ENCODE measurements at places on chromosomes 12 and 14.

- no peak for DNase-seq
Observed at GRCh38 chr14:24895622-24896021, 154.3 kb downstream of the STXBP6 start.

GRCh38 chr12:64797156-64797555 is 27.3 kb upstream of the TBC1D30 start:
- no peak for DNase-seq

DNA sequence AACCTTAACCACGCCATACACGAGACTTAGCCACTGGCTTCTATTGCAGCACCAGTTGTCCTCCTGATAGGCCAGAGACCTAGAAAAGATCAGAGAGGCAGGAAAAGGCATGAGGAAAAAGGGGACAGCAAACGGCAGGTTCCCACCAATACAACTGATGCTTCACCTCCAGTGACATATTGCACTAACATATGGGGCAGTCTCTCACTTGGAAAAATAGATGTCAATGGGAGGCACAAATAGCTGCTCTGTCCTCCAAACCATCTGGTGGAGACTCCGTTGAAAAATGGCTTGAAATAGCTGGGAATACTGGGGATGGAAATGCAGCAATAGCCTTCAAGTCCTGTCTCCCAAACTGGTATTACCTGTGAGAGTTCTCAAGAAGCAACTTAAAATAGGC is 20.3 kb downstream of the SLC8A3 start:
- DNase-seq: no peak

DNA sequence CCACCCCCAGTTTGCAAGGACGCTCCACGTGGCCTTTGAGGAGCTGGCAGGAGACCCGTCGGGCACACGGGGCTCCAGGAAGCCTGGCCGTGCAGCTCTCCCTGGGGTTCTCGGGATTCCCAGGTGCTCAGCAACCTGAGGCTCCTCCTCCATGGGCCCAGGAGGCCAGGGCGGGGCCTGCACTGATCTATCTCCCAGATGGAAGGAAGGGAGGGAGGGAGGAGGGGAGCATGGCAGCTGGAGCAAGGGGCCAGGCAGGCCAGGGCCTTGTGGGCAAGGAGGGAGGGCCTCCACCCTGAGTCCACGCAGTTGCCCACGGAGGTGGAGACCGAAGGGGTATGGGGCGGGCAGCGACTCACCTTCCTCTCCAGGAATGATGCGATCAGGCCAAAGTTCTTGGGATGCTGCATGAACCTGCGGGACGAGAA is 127.3 kb downstream of the RFLNA start:
- DNase-seq: no peak

- DNase-seq: peak; percentile 50
Observed at GRCh38 chr14:73771848-73772638, 57.9 kb upstream of the PNMA1 start.

- peak; percentile 40 for DNase-seq
Observed at GRCh38 chr12:14774906-14775635, 28.2 kb downstream of the WBP11 start.

GRCh38 chr14:79134361-79134760 is 964.2 kb downstream of the NRXN3 start:
- no peak for DNase-seq

DNA sequence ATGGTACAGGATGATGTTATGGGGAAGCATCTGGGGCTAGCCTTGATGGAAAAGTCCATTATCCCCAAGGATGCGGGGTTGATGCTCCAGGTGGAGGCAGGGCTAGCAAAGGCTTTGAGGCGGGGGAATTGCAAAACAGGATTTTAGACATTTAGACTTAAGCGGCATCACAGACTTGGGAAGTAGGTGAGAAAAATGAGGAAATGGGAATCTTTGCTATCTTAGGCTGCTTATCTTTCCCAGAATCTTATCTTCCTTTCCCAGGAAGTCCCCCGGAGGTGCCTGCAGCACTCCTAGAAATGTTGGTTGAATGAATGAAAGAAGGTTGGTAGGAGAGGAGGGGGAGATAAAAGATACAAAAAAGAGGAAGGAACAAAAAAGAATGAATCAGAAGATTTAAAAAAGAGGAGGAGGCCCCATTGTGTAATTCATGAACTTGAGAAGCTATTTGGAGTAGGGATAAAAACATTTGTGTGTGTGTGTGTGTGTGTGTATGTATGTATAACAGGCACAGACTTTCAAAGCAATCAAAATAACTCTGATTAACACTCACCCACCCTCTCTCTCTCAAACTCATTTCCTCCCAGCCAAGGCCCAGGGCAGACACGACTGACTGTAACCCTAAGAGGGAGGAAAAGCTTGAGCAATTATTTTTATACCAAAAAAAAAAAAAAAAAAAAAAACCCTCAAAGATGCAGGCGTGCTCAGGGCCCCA is 62.5 kb upstream of the TBX3 start:
- no peak for DNase-seq

GRCh38 chr12:3964439-3964838 is 91.2 kb upstream of the PARP11 start:
- DNase-seq: no peak

- DNase-seq: no peak
Observed at GRCh38 chr14:102593825-102594137, 1.3 kb downstream of the RCOR1 start.

DNA sequence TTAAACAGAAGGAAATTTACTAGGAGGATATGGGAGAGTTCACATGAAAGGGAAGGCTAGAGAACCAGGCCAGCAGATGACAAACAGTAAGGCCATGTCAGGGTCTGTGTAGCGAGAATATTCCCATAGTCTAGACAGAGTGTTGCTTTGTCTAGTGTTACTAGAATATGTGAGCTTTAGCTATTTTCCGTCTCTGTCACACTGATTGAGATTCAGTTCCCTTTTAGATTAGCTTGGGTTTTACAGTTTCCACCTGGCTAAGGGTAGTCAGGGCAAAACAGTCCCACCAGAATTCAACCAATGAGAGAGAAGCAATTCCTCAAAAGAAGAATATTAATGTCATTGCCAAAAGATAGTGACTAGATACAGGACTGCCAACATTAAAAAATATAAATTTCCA is 82.8 kb upstream of the MDM1 start:
- DNase-seq: no peak

- DNase-seq: no peak
Observed at GRCh38 chr14:100109594-100109955, 44.4 kb downstream of the EVL start.

DNA sequence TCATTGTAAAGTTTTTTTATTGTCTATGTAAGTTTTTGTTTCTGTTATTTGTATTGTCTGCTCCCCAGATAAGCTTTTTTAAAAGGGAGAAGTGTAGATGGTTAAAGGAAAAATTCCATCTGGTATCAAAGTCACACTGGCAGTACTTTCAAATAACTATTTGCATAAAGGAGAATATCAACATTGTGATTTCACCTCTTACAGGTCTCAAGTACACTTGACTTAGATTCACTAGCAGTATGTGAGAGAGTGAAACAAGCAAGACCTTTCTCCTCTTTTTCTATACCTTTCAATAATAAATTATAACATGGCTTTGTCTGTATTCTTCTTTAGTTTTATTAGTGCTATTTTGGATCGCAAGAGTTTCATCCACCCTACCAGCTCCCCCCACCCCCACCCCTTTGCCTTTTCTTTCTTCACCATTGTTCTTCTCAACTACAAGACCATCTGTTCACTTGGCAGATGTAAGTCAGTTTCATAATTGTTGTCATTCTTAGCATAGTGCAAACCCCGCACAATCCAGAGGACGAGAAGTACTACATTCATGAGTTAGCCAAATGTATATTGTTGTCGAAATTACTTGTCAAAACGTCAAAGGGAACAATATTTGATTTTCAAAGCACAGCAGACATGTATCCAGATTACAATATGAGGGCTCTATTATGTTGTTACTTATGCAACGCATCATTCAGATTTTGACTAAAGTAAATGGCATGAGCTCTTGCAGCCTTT is 602.7 kb upstream of the FLRT2 start:
- DNase-seq: no peak

DNA sequence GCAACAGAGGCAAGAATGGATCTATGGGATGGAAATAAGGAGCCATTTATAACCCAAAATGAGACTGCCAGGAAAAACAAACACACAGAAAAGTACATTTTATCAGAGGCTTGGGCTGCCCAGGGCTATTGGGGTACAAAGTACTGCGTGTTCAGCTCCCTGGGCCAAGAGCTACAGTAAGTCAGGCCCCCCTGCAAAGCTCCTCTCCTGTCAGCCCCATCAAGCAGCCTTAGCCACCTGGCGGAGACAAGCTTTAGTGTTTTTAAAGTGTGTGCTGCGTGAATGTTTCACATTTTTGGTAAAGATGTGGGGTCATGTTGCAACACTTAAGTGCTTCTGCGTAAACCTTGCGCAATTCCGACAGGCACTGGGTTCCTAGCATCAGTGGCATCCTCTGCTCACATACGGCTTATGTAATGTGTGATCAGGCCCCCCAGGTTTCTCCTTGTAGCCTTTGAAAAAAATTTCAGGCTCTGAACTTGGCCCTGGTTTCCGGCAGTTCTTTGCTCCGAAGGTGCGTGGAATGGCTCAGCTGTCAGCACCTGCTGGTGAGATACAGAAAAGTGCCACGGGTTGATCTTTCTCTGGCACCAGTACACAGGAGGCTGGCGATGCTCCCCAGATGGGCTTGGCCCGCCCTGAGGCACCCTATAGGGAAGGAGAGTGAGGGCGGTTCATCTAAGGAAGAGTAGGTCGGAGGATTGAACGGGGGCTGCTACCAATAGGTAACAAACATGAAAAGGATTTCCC is 198.7 kb upstream of the EEA1 start:
- no peak for DNase-seq

- DNase-seq: no peak
Observed at GRCh38 chr14:62691647-62692489, 353.4 kb downstream of the KCNH5 start.

GRCh38 chr12:76471579-76471978 is 88.0 kb downstream of the OSBPL8 start:
- DNase-seq: no peak

- no peak for DNase-seq
Observed at GRCh38 chr12:100833282-100833681, 38.7 kb downstream of the ANO4 start.

DNA sequence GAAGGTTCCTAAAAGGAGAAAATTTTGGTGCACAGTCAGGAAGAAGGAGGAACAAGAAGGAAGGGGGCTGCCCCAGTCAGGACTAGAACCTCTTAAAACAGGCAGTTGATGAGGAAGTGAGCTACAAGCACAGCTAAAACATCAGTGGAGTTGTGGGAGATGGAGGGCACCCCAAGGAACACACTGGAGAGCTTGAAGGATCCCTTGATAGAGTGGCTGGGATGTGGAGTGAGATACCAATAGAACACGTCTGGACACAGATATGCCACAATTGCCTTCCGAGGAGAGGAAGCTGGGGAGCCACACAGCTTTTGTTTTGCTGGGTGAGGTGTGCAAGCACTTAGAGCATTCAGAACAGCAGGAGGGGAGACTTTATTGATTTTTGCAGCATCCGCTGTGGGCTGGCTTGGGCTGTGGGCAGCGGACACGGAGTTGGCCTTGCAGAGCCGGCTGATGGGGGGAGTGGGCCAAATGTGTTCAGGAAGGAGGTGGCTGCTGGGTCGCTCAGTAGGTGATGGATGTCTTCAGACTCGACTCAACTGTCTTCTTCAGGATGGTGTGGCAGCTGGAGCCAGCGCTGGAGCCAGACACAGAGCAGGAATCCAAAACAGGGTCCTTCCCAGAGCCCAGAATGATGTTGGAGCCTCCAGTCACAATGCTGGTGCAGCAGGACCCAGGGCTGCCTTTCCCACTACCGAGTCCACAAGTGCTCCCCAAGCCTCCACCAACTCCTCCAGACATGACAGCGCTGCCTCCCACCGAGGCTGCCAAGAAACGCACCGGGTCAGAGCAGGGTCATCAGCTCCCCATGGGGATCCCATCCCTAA is 4.7 kb upstream of the KRT79 start:
- DNase-seq: no peak

DNA sequence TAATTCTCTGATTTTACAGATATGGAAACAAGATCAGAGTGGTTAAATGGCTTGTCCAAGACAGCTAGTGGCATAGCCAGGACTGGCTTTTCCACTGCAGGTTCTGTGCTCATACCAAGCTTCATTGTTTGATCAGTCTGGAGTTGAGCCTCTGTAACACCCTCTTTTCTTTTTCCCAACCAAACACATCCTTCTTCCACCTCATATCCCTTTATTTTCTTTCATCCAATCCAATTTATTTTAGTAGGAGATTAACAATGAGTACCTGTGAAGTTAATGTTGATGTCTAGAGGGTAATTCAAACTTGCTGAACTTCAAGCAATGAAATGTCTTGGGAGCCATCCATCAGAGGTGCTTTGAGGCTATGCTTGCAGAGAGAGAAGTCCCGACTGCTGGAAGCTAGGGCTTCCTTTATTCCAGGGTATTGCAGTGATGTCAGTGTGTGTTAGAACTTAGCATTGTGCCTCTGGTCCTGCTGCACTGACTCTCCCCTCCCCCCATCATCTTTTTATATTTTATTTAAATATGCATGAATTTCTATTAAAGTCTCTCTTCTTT is 452.1 kb upstream of the PDE3A start:
- no peak for DNase-seq

DNA sequence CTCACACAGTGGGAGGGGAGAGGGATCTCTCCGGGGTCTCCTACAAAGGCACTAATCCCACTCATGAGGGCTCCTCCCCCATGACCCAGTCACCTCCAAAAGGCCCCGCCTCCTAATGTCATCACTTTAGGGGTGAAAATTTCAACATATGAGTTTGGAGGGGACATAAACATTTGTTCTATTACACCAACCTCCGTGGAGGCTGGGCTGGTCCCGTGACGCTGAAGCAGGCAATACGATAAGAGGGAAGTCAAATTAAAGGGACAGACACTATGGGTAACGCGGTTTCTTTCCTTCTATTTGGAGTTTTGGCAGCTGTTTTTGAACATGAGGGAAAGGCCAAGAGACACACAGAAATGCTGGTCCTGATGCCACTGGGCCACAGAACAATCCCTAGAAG is 175.7 kb upstream of the VASH1 start:
- no peak for DNase-seq

GRCh38 chr14:33837943-33838683 is 112.8 kb downstream of the EGLN3 start:
- DNase-seq: no peak

GRCh38 chr12:70154960-70155589 is 88.2 kb upstream of the CNOT2 start:
- DNase-seq: no peak

DNA sequence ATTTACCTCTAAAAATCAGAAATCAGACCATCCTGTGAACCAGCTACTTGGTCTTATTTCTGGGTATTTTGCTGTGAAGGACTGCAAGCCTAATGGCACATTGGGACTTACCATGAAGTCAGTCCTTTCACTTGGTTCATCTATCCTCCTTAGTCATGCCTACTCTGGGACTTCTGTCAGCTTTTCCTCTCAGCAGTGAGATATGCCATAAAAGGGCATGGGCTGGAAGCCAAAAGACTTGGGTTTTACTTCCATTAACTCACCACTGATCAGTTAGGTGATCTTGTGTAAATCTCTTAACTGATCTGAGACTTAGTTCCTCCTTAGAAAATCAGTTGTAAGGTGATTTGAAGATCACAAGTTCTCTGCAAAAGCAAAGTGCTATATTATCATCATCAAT is 116.5 kb downstream of the PAH start:
- no peak for DNase-seq

- DNase-seq: peak; percentile 88
Observed at GRCh38 chr12:127145929-127146789, 1120.8 kb upstream of the TMEM132C start.

Measured in T-helper 2 cell (primary cell).